Activated CD4-positive, alpha-beta memory T cell treated with anti-CD3 and anti-CD28 coated beads for 36 hours (primary cell): ENCODE measurements at places on chromosomes 12 and 14. TPM values are rescaled to one million over a fixed set of nuclear protein-coding genes. Genes with fewer than 3 reads are reported as not detected.
A peak's percentile ranks its signal among the peaks of the same experiment; 100 is the strongest.

DNA sequence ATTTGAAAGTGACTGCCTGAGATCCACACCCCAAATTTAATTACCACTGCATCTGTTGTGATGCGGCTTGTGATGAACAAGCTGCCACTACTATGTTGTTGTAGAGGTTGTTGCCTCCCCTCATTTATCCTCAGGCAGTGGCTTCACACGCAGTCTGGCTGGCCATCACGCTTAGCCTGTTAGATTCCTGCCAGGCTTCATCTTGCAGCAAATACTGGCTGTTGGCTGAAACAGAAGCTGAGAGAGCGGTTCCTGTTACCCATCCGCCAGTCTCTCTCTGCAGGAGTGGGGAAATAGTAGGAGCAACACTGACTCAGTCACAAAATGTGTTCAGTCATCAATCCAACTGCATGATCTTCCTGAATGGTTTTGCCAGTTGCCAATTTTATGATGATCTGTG lies 934.4 kb downstream of the FLRT2 start:
- no peaks in the 10 kb centered on the region for H3K27me3 ChIP-seq
- no peaks in the 10 kb centered on the region for H3K4me1 ChIP-seq

DNA sequence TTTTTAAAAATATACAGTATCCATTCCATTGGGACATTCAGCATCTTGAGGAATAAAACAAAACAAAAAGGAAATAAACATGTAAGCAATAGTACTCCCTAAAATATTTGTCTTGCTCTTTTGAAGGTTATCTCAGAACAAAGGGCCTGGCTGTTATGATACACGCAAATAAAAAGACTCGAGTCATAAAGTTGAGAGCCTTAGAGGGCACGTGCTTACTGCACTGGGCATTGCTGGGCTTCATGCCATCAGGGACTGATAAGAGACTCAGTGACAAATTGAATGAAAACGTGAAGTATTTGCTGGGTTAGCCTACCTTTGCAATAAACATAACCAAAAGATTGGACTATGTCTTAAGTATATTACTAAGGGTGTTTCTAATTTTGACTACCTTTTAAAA lies 118.9 kb downstream of the SLC35F4 start:
- H3K27me3 ChIP-seq: no peaks in the 10 kb centered on the region
- H3K27ac ChIP-seq: no peak overlapping the region
- DNase-seq: no peak
- no peaks in the 10 kb centered on the region for H3K4me1 ChIP-seq
- no peak overlapping the region for H3K4me3 ChIP-seq

The KRT78 gene
- not detected for total RNA-seq

DNA sequence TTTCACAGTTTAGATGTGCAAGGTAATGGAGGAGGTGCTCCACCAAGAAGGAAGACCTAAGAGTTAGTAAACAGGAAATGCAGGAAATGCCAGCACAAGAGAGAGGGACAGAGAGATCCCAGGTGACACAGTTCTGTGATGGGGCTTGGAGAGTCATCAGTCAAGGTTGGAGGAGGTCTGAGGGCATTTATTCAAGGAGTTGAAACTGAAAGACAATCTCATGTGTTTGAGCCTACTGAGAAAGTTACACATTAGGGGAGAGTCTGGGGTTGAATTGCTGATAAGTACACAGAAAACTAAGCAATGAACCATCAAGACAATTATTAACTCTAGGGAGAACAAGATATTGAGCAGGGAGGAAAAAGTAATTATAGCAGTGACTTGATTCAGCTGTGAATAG lies 138.5 kb downstream of the ANO6 start:
- no peaks in the 10 kb centered on the region for H3K27me3 ChIP-seq
- H3K27ac ChIP-seq: no peak overlapping the region
- no peak overlapping the region for H3K4me3 ChIP-seq

GRCh38 chr14:25750436-25750835 lies 700.5 kb upstream of the STXBP6 start:
- no peak overlapping the region for H3K27ac ChIP-seq
- H3K4me1 ChIP-seq: no peaks in the 10 kb centered on the region
- no peak for DNase-seq
- H3K4me3 ChIP-seq: no peak overlapping the region

The FOXA1 gene
- total RNA-seq: 0.12 TPM

DNA sequence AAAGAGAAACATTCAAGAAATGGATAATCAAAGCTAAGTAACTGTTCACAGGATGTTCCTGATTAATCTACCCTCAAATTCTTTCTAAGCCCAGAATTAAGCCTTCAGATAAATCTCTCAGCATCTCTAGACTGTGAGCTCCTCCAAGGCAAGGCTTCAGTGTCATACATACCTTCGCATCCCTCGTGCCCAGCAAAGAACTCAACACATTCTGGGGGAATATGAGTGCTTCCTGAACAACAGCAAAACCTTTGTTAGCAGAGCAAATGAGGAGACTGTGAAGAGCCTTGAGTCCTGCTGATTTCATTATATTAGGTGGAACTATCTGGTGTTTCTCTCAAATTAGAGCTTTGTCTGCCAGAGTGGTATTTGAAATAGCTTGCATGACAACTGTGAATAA lies 401.8 kb upstream of the TMPO start:
- no peaks in the 10 kb centered on the region for H3K27me3 ChIP-seq
- no peaks in the 10 kb centered on the region for H3K4me1 ChIP-seq
- no peak overlapping the region for H3K27ac ChIP-seq
- DNase-seq: no peak
- no peak overlapping the region for H3K4me3 ChIP-seq

- DNase-seq: no peak
- no peak overlapping the region for H3K27ac ChIP-seq
- H3K4me1 ChIP-seq: peaks cover 3% of the 10 kb centered on the region
- H3K27me3 ChIP-seq: no peaks in the 10 kb centered on the region
- no peak overlapping the region for H3K4me3 ChIP-seq
Measured at GRCh38 chr14:35342489-35343010, 50.4 kb downstream of the PSMA6 start.

The LRRC23 gene
- total RNA-seq: 6.8 TPM

DNA sequence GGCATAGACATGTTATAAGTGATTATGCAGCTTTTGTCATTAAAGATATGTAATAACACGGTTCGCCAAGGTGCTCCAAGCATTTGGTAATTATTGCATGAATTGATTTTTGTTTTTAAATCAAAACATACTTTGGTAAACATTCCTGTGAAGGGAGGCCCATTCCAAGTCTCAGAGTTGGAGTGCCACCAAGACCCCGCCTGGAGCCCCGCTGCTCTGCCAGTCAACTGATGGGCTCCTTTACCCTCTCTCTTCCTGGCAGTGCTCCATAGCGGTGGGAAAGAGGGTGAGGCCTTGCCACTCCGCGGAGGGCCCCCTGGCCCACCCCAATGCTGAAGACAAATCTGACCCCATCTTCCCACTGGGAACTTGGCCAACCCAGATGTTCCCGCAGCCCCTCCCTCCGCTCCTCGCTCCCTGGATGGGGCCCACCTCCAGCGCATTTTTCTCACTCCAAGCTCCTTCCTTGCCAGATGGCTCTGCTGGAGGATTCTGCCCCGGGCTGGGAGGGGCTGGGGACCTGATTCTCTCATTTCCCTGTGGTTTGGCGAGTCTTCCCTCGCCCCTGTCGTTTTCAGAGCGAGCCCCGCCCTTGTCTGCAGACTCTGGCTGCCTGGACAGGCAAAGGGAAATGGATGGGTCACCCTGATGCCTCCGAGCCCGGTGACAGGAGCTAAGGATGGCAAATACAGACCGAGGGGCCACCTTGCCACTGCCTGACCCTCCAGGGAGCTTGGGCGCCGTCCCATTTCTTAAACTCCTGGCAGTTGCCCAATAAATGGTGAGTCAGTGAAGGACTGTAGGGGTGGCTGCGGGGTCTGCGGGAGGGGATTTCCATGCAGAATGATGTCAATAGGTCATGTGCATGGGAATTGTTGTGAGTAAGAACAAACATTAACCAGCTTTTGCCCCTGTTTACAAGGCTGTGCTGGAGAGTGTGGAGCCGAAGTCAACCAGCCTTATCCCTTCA lies 9.2 kb upstream of the PAPLN start:
- H3K4me1 ChIP-seq: peaks cover 4% of the 10 kb centered on the region
- H3K27me3 ChIP-seq: peaks cover 2% of the 10 kb centered on the region
- H3K36me3 ChIP-seq: peaks cover 7% of the 10 kb centered on the region
- DNase-seq: no peak
- no peak overlapping the region for H3K27ac ChIP-seq
- no peak overlapping the region for H3K4me3 ChIP-seq

GRCh38 chr14:22991852-22992251 lies 9.5 kb upstream of the AJUBA start:
- no peaks in the 10 kb centered on the region for H3K27me3 ChIP-seq
- no peak overlapping the region for H3K27ac ChIP-seq
- H3K4me3 ChIP-seq: no peak overlapping the region
- H3K4me1 ChIP-seq: peaks cover 3% of the 10 kb centered on the region

- DNase-seq: no peak
- H3K36me3 ChIP-seq: no peaks in the 10 kb centered on the region
- no peaks in the 10 kb centered on the region for H3K27me3 ChIP-seq
Measured at GRCh38 chr12:9969673-9970072, 1.5 kb upstream of the CLEC12A start.

- H3K27me3 ChIP-seq: no peaks in the 10 kb centered on the region
- no peaks in the 10 kb centered on the region for H3K36me3 ChIP-seq
- H3K27ac ChIP-seq: no peak overlapping the region
- no peaks in the 10 kb centered on the region for H3K4me1 ChIP-seq
- H3K4me3 ChIP-seq: no peak overlapping the region
- DNase-seq: no peak
Measured at GRCh38 chr14:96091149-96091693, 52.1 kb downstream of the C14orf132 start.

DNA sequence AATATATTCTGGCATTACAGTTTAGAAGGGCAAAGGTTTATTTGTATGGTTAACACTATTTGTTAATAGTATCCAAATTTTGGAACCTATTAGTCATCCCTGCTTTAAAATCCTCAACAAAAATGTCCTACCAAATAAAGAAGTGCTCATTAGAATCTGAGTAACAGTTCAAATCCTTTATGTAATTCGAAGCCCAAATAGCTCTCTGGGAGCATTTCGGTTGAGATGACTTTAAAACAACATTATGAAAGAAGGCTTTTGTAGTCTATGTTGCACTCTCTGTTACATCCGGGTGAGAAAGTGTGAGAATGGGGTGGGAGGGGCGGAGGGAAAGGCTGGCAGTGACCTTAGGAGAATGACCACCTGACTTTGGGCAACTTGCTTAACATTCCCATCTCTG lies 59.7 kb downstream of the SLC38A1 start:
- peaks cover 69% of the 10 kb centered on the region for H3K4me1 ChIP-seq
- peak overlapping the region; percentile 98 for H3K27ac ChIP-seq
- peak; percentile 27 for DNase-seq
- H3K36me3 ChIP-seq: peaks cover 69% of the 10 kb centered on the region
- H3K4me3 ChIP-seq: no peak overlapping the region

DNA sequence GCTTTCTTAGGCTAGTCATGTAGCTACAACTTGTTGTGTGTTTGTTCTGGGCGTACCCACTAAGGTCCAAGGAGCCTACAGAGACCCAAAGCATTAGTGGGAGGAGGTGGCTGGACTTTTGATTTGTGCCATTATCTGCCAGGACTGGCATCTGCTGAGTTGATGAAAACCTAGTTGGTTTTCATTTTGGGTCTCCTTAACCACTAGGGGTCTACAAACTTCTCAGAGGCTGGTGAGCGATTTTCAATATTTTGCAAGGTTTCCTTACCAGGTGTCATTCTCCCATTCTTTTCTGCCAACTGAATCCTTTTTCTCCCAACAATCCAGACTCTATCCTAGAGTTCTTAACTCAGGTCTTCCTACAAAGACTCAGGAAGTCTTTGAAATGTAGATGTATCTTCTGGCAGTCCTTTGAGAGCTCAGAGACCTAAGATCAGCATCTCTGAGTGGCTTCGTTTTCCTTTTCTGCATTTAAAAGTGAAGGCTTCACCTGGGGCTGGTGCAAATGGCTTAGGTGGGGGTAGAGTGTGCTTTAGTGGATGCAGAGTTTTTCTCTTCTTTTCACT lies 150.0 kb upstream of the RMST start:
- DNase-seq: no peak
- no peak overlapping the region for H3K27ac ChIP-seq
- H3K27me3 ChIP-seq: peaks cover 18% of the 10 kb centered on the region

The ALKBH1 gene
- 16.1 TPM for total RNA-seq

The HOXC9 gene
- total RNA-seq: not detected

GRCh38 chr12:117134059-117134458 lies 34.8 kb upstream of the TESC start:
- H3K27me3 ChIP-seq: no peaks in the 10 kb centered on the region
- H3K4me3 ChIP-seq: peak overlapping the region; percentile 30
- peak overlapping the region; percentile 86 for H3K27ac ChIP-seq
- DNase-seq: peak; percentile 84

The TSPAN19 gene
- total RNA-seq: not detected

- peak; percentile 70 for DNase-seq
- no peaks in the 10 kb centered on the region for H3K36me3 ChIP-seq
- no peaks in the 10 kb centered on the region for H3K27me3 ChIP-seq
- H3K27ac ChIP-seq: peak overlapping the region; percentile 54
- H3K4me1 ChIP-seq: peaks cover 8% of the 10 kb centered on the region
- no peak overlapping the region for H3K4me3 ChIP-seq
Measured at GRCh38 chr12:7937833-7938506, 2.0 kb upstream of the SLC2A3 start.

- H3K4me1 ChIP-seq: no peaks in the 10 kb centered on the region
- no peaks in the 10 kb centered on the region for H3K36me3 ChIP-seq
- no peaks in the 10 kb centered on the region for H3K27me3 ChIP-seq
- no peak for DNase-seq
Measured at GRCh38 chr12:129550353-129550752, 353.5 kb downstream of the TMEM132D start.

The COQ5 gene
- total RNA-seq: 30.1 TPM

The CLEC2B gene
- 12.6 TPM for total RNA-seq

DNA sequence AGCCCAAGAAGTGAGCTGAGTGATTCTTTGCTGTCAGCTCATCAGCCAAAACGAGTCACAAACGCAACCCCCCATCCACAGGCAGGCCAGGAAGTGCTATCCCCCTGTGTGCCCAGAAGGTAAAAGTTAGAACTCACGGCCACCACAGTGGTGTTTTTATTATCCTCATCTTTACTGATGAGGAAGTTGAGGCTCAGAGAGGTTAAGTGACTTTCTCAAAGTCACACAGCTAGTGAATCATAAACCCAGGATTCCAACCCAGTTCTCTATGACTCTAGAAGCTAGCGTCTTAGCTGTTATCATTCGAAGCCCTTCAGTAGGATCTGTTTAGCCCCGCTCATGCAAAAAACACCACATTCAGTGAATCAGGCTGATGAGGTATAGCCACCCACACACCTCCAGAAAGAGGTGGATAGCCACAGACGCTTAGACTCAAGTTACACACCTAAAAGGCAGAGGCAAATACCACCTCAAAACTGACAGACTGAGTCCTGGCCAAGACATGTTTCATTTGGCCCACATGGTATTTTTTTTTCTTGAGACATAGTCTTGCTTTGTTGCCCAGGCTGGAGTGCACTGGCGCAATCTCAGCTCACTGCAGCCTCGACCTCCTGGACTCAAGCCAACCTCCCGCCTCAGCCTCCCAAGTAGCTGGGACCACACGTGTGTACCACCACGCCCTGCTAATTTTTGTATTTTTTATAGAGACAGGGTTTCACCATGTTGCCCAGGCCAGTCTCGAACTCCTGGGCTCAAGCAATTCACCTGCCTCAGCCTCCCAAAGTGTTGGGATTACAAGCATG lies 100.7 kb downstream of the SCARB1 start:
- H3K36me3 ChIP-seq: peaks cover 8% of the 10 kb centered on the region
- peak; percentile 45 for DNase-seq
- H3K27ac ChIP-seq: no peak overlapping the region
- H3K4me3 ChIP-seq: no peak overlapping the region

- H3K4me1 ChIP-seq: no peaks in the 10 kb centered on the region
- no peak overlapping the region for H3K4me3 ChIP-seq
- no peak overlapping the region for H3K27ac ChIP-seq
- H3K36me3 ChIP-seq: peaks cover 4% of the 10 kb centered on the region
Measured at GRCh38 chr12:27480016-27480415, 33.5 kb downstream of the SMCO2 start.
